Activated gamma-delta T cell treated with Interleukin-2 at 50 U/mL for 16 hours (primary cell): ENCODE measurements at places on chromosomes 4 and X.

GRCh38 chr4:2925931-2926860, 37.0 kb downstream of the NOP14 start:
- no peak for DNase-seq

GRCh38 chr4:73741031-73741749, 821 bp downstream of the CXCL8 start:
- no peak for DNase-seq

DNA sequence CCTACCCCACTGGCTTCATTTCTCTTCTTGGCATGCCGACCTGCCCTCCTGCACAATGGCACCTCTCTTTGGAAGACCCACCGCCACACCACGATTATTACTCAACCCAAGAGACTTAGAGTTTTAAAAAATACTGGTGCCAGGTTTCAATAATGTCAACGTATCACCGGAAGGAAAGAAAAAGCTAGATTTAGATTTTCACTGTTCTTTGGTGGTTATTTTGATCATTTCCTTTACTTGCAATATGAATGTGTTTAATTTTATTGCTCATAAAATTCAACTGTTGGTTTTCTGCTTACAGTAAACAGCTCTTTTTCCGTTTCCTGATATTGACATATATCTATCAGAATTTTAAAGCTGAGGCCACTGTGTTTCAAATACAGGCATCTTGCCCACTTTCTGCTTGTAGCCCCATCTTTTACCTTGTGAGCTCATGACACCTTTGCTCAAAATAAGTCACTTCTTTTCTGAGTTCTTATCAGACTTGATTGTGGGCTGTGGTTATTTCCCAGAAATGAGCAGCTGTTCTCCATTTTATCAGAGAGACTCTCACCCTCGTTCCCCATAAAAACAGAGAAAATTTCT, 439.1 kb downstream of the INPP4B start:
- no peak for DNase-seq

DNA sequence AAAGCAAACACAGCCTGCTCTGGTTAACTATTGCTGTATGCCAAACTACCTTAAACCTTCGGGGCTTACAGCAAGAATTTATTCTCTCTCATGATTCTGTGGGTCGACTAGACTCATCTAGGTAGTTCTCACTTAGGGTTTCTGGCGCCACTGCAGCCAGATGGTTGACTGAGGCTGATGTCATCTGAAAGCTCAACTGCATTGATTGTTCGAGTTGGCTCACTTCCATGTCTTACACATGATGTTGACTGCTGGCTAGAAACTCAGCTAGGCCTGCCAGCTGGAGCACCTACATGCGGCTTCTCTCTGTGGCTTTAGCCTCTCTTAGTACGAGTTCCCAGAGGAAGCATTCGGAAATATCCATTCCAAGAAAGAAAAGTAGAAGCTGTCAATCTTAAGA, 103.2 kb downstream of the SRPX start:
- no peak for DNase-seq

GRCh38 chr4:107640197-107640596, 79.8 kb downstream of the PAPSS1 start:
- DNase-seq = no peak

DNA sequence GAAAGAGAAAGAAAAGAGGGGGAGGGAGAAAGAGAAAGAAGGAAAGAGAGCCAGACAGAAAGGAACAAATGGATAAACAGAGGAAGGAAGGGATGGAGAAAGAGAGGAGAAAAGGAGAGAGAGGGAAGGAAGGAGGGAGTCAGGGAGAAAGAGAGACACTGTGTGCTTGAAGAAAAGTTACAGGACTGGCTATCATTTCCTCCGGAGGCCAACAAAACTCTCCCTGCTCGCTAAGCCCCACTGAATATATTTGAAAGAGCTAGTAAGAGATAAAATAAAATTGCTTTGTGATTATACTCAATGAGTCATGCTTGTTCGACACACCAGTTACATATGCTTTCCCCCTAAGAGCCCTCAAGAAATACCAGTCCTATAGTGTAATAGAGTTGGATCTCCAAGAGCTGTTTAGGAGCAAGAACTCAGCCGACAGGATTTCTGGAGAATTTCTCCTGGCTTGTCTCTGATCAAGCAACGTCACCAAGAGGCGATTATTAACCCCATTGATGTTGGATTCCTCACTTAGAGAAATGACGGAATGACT, 102.2 kb downstream of the MXRA5 start:
- DNase-seq = no peak

GRCh38 chr4:19429684-19430083, 822.0 kb upstream of the SLIT2 start:
- no peak for DNase-seq
